CD4-positive, alpha-beta T cell treated with Interleukin-4 for 1 hour (primary cell): ENCODE measurements at places on chromosomes 5 and 9.

DNA sequence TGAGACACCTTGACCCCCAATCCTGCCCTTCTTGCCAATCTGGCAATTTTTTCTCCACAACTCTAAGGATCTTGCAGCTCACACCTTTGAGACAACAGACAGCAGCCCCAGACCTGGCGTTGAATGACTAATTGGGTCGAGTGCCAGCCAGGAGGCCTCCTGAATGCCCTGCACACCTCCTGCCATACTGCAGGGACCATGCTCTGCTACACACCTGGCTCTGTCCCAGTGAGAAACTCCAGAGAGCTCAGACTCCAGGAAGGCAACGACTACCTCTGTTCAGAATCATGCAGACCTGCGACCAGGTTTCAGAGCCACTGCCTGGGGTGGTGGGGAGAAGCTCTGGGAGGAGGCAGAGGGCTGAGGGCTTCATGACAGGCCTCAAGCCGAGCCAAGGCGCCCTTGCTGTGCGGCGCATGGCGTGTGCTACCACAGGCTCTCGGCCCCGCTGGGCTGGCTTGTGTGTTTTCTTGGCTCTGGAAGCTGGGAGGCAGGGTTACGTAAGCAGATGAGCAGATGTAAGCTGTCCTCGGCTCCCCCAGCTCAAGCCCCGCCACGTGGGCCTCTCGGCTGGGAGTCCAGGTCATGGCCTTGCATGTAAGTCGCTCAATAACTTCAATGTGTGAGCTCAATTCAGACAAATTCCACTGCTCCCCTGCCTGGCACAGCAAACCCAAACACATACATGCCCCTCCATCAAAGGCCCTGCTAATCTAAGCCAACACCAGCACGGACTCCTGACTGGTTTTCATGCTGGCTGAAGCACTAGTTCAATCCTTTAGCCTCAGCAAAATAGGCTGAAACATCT, 27.5 kb downstream of the B4GALT1 start:
- DNase-seq, result no peak

- DNase-seq, result peak; percentile 56
Observed at GRCh38 chr5:157761690-157762621, 18.4 kb downstream of the LSM11 start.

GRCh38 chr5:1113805-1114586, 2.1 kb upstream of the SLC12A7 start:
- no peak for DNase-seq

DNA sequence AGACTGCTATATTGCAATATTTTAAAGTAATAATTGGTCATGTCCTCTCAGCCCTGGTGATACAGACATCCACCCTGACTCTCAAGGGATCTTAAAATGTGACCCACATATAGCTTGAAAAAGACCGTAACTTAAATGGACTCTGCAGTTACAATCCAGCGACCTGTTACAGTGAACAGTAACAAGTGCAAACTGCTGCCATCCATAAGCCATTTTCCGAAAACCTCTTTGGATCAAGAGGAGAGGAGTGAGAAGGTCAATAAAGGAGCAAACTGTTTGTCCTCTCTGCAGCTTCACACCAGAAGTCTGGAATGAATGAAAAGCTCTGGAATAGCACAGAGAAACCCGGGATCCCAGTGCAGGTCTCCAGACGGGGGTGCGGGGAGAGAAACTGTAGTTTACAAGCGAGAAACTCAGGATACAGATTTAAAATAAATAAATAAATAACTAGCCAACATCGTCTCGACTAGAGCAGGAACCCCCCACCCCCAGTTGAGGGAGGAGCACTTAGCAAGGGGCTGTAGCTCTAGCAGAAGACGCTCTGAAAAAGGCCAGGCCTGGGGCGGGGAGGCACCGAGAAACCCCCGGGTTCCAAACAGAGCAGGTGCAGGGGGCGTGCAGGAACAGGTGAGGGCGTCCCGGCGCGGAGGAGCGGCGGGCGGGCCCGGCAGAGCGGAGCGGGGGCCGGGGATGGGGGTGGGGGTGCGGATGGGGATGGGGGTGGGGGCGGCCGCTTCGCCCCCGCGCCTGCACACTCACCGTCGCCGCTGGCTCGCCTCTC, 572 bp downstream of the ZDHHC21 start:
- no peak for DNase-seq

DNA sequence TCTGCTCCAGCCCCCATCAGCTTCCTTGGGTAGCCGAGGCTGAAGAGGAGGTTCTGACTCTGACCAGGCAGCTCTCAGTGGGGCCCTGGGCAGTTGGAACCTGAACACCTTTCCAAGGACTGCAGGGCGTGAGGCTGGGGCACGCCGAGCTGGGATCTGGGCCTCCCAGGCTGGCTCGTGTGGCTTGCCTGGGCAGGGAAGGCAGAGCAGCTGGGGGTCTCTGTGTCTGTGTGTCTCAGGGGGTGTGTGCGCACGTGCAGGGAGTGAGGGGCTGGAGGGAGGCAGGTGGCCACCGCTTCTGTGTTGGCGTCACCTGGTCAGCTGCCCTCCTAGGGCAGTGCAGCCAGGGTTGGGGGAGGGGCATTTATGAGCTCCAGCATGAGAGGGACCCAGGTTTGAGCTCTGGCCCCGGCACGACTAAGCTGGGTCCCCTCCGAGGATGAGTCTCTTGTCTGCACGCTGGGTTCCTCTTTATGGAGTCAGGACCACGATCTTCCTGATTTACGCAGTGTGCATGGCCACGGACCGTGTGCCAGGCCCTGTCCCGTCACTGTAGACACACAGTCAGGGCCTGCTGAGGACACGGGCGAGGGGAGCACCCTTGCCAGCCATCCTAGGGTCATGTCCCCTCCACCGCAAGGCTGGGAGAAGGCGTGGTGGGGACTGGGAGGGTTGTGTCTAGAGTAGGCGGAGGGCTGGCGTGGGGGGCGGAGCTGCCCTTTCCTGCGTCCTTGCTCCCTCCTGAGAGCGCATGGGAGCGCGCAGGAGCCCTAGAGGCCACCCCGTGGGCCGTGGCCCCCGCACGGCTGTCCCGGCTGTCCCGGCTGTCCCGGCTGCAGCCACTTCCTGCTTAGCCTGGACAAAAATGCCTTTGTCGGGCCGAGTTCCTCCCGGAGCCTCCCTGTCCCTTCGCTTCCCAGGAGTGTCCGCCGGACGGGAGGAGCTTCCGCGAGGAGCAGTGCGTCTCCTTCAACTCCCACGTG, 4.6 kb downstream of the ADAMTSL2 start:
- DNase-seq, result no peak

- DNase-seq, result no peak
Observed at GRCh38 chr9:107368696-107369095, 85.6 kb downstream of the RAD23B start.

GRCh38 chr5:74623748-74624408, 16.6 kb downstream of the ENC1 start:
- no peak for DNase-seq

DNA sequence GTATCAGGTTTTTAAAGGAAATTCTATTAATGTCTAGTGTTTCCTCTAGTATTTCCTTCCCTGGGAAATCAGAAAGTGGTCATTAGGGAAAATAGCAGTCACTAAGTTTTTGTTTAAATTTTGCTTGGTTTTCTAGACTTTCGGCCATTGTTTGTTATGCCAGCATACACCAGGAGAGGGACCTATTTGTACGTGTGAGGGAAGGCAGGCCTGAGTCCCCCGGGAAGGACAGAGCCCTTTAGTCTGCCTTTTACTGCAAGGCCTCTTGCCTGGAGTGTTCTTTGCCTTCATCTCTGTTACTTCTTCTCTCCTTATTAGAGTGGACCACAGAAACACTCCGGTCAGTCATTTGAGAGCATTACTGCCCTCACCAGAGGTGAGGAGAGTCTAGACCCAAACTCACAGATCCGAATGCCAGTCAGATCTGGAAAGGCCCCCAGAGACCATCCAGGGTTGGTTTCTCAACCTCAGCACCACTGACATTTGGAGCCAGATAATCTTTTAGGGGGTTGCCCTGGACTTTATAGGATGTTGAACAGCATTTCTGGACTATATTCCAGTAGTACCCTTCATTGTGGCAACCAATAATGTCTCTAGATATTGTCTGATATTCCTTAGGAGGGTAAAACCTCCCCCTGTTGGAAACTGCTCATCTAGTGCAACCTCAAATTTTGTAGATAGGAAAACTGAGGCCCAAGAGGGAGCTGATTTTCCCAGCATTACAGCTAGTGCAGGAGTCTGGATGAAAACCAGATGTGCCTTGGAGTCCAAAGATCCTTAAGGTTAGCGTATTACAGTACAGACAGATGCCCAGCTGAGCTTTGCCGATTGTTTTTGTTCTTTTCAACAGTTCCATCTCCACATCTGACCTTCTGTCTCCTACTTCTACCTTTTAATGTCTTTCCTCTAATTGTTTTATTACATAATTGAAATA, 93.0 kb upstream of the NIPAL4 start:
- DNase-seq, result no peak

DNA sequence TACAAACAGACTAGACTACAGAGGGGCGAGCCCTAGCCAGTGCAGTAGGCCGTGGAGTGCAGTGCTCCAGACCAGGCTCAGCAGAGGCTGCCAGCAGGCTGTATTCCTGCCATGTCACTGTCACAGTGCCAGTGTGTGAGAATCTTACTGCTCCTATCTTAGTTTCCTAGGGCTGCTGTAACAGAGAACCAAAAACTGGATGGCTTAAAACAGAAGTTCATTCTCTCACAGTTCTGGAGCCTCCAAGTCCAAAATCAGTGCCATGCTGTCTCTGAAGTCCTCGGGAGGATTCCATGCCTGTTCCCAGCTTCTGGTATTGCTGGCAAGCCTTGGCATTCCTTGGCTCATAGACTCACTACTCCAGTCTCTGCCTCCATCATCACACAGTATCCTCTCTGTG, 75.0 kb upstream of the SAP30L start:
- DNase-seq, result no peak

GRCh38 chr9:34271265-34272006, 57.6 kb downstream of the KIF24 start:
- no peak for DNase-seq

DNA sequence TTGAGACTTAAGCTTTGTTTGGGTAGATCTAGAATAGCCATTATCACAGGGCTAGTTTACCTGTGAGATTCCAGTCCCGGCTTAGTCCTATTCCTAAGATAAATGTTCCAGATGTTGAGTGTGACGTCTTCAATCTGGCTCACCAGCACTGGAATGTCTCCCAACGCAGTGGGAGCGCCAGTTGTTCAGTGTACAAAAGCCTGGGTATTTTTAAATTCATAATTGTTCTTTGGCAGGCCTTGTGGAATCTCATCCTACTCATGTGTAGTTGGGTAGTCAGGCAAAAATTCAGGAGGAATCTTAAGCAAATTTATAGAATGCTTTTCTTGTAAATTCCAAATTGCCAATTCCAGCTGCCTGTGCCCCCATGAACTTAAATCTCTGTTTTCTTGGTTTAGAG, 272.6 kb upstream of the KCNN2 start:
- no peak for DNase-seq

DNA sequence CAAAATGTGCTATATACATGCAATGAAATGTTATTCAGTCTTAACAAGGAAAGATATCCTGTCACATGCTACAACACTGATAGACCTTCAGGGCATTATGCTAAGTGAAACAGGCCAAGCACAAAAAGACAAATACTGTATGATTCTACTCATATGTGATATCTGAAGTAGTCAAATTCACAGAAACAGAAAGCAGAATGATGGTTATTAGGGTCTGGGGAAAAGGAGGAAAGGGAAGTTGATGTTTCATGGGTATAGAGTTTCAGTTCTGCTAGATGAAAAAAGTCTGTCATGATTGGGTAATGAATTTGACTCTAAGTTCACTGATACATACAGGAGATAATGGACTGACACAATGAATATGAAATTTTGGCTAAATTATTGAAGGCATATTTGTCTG, 11.2 kb upstream of the RIC1 start:
- DNase-seq, result no peak

- no peak for DNase-seq
Observed at GRCh38 chr5:180180421-180180820, 28.6 kb downstream of the RASGEF1C start.

GRCh38 chr5:31114817-31115216, 78.7 kb upstream of the CDH6 start:
- no peak for DNase-seq

DNA sequence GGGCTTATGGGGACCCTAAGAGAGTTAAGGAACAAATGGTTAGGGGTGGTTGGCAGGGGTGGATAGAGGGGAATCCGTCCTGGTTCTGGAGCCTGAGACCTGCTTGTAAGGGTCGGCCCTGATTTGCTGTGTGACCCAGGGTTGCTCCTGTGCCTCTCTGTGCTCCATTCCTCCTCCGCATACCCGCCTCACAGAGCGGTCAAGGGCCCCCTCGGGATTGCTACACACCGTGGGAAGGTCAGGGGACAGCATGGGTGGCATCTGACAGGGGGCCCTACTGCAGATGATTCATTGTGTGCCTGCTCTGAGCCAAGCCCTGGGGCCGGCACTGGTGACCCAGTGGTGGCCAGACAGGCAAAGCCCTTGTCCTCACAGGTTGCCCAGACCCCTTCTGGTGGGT, 162.3 kb downstream of the GAPVD1 start:
- no peak for DNase-seq

GRCh38 chr5:114649878-114650277, 288.0 kb downstream of the KCNN2 start:
- no peak for DNase-seq

- no peak for DNase-seq
Observed at GRCh38 chr5:93673316-93673954, 68.0 kb downstream of the POU5F2 start.
